Stimulated activated CD4-positive, alpha-beta T cell treated with anti-CD3 and anti-CD28 coated beads, Interleukin-15, amount 100 ng/mL, for 1 hour (primary cell): ENCODE measurements at places on chromosomes 7 and 10.

- DNase-seq, result peak; percentile 67
Observed at GRCh38 chr10:15859906-15860691, at the start of gene MINDY3. MINDY3 (minus strand) TSS chr10:15860507; CDS start chr10:15860299, 208 bp downstream.

- DNase-seq, result peak; percentile 24
Observed at GRCh38 chr7:134710854-134711624, 64.4 kb downstream of the BPGM start.

DNA sequence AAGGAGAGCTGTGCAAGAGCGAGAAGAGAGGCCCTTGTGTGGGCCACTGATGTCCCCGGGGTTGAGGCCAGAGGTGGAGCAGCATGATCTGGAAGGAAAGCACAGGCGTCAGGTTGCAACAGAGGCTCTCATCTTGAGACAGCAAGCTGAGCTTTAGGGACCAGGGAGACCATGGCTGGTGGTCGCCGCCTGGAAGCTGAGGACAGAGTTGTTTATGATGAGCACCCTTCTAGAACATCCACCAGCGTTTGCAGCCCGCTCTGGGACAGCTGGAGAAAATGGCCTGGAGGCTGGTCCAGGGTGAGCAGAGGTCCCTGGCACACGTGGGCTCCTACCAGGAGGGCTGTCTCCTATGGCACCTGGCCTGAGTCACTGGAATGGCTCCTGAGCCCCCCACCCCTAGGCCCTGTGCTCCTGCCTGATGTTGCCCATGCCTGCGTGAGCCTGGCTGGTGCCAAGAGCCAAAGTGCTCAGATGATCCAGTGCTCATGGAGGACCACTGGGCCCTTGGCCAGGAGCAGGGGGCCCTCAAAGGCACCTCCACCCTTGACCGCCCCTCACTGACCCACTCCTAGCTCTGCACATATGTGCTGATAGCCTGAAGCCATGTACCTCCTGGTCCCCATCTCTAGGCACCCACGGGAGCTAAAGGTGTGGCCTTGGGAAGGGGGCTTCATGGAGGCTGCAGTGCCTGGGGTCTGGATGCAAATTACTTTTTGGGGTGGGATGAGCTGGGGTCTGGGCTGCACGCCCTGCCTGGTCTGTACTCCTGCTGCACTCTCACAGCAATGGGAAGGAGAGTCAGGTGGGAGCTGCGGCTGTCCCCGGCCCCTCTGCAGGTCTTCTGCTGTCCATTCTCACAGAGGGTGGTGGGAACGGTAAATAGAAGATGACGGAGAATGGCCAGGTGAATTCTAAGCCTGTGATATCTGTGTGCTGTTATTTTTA, 40.1 kb upstream of the RET start:
- DNase-seq, result no peak

DNA sequence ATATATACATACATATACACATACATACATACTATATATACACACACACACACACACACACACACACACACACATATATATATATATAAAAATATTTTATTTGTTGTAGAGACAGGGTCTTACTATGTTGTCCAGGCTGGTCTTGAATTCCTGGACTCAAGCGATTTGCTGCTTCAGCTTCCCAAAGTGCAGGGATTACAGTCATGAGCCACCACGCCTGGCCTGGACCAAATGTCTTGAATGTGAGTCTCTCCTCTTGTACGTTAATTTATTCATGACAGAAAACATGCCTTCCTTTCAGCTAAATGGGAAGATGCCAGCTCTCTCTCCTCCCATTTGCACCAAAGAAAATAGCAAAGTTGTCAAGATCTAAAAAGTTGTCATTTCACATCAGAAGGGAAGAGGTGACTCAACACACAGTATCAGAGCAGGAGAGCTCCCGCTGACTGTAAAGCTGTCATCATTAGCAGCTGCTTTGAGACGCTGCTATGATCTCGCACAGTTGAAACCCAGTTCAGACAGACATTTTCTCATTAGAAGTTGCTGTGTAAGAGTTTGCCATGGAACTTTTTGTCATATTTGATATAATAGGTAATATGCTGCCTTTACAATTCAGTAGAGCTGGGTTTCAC, 224.3 kb downstream of the SFMBT2 start:
- DNase-seq, result no peak

GRCh38 chr10:26438534-26439341, 597 bp downstream of the APBB1IP start:
- DNase-seq, result peak; percentile 59

DNA sequence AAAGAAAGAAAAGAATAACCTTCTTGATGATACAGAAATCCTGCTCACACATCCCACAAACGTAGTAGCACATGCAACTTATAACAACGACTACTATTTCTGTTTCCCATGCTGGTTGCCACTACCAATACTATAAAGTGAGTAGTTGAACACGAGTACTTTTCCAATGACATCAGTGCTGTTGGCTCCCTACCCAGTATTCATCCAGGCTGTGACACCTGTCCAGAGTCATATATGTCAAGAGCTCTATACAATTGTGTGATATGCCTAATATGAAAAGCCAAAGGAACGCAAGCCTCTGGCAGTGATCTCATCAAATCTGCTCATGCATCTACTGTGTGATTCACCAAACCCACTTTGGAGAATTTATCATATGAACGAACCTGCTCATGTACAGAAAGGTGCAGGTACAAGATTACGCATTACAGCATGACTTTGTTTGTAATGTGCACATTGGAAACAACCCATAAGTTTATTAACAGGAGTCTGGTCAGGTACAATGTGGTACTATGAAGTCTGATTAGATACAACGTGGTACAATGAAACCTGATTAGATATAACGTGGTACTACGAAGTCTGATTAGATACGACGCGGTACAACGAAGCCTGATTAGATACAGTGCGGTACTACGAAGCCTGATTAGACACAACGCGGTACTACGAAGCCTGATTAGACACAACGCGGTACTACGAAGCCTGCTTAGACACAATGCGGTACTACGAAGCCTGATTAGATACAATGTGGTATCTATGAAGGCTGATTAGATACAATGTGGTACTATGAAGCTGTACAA, 5.8 kb upstream of the ITIH5 start:
- no peak for DNase-seq

DNA sequence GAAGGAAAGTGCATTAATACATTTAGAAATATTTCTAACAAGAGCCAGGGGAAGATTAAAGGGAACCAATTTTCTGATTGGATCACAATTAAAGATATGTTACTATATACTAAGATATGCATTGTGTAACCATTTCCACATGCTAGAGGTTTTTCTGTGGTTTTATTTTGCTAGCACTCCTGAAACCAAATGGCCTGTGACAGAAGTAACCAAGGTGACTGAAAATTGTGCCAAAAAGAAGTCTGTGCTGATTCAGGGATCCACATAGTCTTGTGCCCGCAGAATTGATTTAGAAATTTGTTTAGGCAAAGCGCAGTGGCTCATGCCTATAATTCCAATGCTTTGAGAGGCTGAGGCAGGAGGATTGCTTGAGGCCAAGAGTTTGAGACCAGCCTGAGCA, 1.8 kb downstream of the CC2D2B start:
- DNase-seq, result no peak

DNA sequence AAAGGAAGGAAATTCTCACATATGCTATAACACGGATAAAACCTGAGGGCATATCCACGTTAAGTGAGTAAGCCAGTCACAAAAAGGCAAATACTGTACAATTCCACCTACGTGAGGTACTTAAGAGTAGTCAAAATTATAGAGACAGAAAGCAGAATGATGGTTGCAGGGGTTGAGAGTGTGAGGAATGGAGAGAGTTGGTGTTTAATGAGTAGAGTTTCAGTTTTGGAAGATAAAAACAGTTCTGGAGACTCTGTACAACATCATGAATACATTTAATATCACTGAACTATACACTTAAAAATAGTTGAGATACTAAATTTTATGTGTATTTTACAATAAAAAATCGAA, 95.1 kb downstream of the SNX13 start:
- no peak for DNase-seq
